HAP-1 (cell line): ENCODE measurements at places on chromosomes 7 and 10.

GRCh38 chr10:69222157-69223027 is 2.3 kb downstream of the HKDC1 start:
- peak; percentile 55 for DNase-seq

GRCh38 chr10:3963191-3963673 is 178.2 kb upstream of the KLF6 start:
- no peak for DNase-seq

DNA sequence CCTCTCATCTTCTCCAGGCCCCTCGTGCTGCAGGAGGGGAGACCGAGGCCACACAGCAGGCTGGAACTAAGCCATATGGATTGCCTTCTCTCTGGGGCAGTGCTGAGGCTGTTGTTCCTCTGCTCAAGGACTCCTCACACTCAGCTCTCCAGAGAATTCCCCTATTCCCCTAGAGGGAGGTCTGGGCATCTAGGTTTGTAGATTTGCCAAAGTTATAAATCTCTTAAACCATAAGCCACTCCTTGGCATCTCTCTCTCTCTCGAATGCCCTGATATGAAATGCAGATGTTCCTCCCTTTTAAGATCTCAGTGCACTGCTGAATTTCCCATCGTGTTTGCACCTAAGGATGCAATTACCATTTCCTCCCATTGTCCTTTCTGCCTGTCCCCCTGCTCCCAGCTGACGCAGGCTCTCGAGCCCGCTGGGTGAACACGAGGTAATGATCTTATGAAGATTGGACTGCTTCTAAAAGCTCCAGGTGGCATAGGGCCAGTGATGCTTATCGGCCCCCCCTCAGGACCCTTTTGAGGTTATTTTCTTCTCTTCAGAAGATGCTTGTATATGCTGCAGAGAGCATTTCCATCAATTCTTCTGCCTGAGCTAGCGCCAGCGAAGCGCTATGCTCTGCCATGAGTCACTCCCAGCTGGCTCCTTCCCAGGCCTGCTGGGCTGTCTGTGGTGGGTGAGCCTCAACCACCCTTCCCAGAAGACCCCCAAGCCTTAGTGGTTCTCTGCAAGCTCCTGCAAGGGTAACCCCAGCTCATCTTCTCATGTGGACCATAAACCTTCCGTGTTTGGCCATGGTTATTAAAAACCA is 41.6 kb upstream of the AQP1 start:
- DNase-seq, result no peak

- DNase-seq, result no peak
These were observed 20.9 kb downstream of the ANKRD22 start for GRCh38 chr10:88830643-88831268.

- no peak for DNase-seq
These were observed 65.0 kb upstream of the IL6 start for GRCh38 chr7:22662036-22662435.

DNA sequence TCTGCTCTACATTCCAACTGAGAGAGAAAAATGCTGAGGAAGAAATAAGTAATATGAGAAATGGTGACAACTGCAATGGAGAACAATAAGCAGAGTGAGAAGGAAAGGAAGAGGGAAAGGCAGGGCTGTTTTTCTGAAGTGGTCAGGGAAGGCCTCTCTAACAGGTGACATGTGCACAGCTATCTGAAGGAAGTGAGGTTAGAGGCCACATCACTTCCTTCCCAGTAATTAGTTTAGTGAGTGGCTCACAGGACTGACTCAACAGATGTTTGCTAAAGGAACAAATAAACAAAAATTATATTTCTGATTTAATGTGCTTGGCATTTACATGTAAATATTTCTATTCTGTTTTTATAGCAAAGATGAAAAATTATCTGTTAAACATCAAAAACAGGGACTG is 77.9 kb downstream of the ARHGAP21 start:
- no peak for DNase-seq

GRCh38 chr7:17302575-17303142 is 4.2 kb downstream of the AHR start:
- DNase-seq, result no peak

- DNase-seq, result peak; percentile 80
These were observed 38.5 kb downstream of the MTURN start for GRCh38 chr7:30173058-30173897.

GRCh38 chr7:41039981-41040380 is 662.9 kb downstream of the INHBA start:
- DNase-seq, result no peak

DNA sequence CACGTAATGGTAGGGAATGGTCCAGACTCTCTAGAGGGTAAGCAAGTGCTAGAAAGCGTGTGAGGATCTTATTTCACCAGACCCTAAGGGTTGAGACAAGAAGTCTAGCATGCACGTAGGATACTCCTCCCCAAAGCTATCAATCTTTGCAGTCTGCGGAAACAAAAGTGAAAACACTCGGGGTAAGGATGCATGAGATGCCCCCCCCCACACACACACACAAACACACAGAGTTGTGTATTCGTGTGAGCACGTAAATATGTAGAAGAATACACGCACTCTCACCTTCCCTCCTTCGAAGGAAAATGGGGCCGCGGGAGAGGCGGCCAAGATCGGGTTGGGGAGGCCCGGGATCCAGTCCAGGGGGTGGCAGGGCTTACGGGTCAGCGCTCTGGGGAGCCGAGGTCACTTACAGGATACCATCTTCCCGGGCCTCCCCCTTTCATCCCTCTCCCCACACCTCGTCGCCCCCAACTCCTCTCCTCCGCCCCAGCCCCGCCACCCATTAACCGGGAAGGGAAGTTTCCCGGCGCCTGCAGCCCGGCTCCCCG is 455 bp downstream of the CUL2 start:
- peak; percentile 7 for DNase-seq

DNA sequence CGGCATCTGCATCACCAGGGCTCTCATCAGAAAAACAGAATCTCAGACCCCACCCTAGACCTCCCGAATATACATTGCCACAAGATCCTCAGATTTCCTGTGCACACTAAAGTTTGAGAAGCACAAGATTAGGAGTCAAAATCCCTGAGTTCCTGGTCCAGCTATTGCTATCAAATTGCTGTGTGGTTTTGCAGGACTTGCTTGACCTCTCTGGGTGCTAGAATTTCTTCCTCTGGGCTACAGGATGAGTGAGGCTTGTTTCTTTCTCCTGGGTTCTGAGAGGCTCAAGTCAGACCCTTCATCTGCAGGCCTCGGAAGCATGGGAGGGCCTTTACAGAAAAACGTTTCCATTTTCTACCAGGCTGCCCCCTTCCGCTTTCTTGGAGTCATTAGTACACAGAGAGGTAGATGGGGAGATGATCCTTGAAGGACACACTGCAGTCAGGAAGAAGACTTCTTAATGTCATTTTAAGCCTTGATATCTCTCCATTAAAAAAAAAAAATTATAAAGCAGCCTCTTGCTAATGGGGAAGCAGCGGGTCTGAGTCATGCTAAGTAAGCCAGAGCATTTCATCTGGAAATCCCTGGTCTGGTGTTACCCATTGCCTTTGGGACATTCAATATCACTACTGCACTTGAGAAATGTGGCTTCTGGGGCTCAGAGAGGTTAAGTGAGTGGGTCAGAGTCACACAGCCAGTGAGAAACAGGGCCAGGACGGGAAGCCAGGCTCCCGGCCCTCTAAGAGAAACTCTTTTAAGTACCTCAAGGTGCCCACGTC is 173.5 kb downstream of the KCNMA1 start:
- DNase-seq, result no peak

DNA sequence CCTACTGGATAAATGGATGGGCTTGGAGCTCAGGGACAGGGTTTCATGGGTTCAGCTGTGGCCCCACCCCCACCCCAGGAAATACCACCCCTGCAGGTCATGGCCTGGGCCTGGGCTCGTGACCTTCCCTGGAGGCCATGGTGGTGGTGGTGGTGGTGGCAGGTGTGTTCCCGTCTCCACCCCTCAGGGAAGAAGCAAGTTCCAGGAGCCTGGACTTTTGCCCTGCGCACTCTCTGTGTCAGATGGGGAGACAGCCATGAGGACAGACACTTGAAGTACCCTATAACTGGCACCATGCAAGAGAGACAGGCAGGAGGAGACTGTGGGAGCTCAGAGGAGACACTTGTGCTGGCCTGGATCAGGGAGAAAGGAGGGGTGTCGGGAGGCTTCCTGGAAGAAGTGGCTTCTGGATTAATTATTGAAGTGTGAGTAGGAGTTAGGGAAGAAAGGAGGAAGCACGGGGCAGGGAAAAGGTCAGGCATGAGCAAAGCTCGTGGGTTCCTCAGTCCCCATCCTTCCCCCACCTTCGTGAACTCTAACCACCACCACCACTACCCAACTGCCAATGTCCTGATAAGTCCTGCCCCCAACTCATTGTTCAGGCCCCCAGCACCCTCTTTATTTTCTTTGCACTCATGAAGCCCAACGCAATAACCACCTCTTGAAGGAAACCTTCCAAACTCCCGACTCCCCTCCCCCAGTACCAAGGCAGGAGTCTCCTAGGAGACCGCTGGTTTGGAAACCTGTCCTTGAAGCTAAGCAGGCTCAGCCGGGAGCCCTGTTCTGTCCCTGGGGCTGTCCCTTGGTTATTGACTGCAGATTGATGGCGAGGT is 8.9 kb downstream of the SH2B2 start:
- DNase-seq, result no peak

GRCh38 chr10:46254467-46254866 is 32.3 kb upstream of the ANTXRL start:
- DNase-seq, result no peak

GRCh38 chr7:95601316-95601715 is 5.0 kb upstream of the PDK4 start:
- DNase-seq, result no peak

DNA sequence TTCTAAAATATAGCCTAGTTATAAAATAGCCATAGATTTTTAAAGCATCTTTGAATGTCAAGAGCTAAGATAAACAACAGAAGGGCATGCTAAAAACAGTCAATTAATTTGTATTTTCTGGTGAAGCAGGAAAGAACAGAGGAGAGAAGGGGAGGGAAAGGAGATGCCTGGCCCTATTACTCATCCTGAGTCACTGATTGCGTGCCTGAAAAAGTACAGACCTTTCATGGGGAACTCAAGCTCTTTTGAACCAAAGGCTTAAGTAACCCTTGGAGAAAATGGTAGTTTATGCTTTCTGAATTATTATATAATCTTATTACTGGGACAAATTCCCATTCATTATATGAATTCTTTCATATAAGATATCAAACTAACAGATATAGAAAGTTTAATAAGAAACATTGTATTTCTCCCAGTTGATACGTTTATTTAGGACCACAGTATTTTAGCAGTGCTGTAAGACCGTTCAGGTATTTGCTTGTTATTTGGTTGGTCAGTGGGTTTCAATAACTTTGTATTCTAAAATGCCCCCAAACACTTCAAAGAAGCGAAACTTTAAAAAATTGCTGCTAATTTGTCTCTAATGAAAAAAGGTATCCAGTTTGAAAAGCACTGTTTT is 151.3 kb downstream of the HGF start:
- no peak for DNase-seq

GRCh38 chr10:48548531-48549135 is 56.2 kb downstream of the ARHGAP22 start:
- DNase-seq, result no peak

- DNase-seq, result no peak
These were observed 112.0 kb downstream of the PFKFB3 start for GRCh38 chr10:6314620-6315205.

GRCh38 chr7:158856883-158857668 is 718 bp downstream of the DYNC2I1 start:
- no peak for DNase-seq
